ENCODE measurements at places on chromosomes 6 and 20.

GRCh38 chr6:127475135-127475822 lies 16.1 kb upstream of the KIAA0408 start:
- no peak for DNase-seq

- no peak for DNase-seq
Observed at GRCh38 chr20:2261629-2262028, 34.2 kb upstream of the TGM3 start.

GRCh38 chr20:19936466-19937200 lies 80.5 kb upstream of the NAA20 start:
- no peak for DNase-seq

DNA sequence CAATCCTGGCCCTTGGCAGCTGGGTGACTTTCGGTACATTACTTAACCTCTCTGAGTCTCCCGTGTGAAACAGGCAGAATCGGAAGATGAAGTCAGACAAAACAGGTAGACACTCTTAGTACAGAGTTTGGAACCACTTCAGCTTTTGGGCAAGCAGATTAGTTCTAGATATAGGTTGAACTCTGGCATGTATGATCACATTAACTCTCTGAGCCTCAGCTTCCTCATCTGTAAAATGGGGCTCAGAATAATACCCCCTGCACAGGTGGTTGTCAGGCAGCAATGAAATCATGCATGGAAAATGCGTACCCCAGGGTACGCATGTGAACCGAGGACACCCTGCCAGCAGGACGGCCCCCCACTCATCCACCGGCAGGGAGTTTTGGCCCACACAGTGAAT lies 87.7 kb downstream of the KCNB1 start:
- DNase-seq: no peak

DNA sequence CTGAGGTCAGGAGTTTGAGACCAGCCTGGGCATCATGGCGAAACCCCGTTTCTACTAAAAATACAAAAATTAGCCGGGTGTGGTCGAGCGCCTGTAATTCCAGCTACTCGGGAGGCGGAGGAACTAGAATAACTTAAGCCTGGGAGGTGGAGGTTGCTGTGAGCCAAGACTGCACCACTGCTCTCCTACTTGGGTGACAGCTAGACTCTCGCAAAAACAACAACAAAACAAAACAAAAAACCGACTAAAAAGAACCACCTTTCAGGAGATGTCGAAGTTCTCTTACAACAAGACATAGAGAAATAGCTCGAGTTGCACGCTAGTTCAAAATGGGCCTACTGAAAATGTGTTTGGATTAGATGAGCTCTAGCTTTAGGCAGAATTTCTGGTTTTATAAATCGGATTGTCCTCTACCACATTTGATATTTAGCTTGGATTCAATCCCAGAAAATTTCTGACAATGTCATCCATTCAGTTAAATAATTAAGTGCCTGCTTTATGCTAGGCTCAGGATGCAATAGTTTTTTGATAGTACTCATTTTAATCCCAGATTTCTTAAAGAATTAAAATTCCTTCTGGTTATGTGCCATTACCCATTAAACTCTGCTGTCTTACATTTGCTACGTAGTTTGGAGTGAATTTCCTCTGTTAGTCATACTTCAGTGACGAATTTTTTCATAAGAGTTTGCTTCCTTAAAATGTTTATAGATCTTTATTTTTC lies 137.5 kb upstream of the SHLD1 start:
- DNase-seq: peak; percentile 20

DNA sequence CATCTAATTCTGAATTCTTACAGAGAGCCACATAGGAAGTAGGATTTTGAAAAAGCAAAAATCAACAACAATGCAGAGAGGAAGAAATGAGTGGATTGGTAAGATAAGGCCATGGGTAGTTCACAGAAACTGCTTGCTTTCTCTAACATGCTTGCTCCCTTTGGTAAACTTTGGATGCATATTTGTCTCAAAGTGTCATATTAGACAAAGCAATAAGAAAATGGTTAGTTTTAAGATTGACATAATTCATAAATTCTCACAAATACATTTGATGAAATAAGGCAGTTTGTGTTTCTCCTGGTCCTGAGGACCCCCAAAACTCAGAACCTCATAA lies 31.7 kb downstream of the UTRN start:
- DNase-seq: no peak

DNA sequence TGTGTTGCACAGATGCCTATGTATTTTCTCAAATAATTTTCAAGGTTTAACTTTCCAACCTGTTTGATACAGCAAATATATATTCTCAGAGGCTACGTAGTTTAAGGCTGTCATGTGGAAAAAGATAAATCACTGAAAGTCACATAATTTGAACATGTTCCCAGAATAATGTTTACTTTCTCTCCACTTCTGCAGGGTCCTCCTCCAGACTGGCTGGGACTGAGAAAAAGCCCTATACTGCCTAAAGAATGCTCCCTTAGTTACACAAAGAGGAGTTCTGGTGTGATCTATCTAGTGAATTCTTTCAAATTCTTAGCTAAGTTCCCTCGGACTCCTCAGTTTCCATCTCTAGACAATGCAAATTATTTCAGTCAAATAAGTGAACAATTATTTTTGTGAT lies 411.0 kb downstream of the C6orf118 start:
- no peak for DNase-seq

- no peak for DNase-seq
Observed at GRCh38 chr6:7545316-7546019, 4.0 kb downstream of the DSP start.

- no peak for DNase-seq
Observed at GRCh38 chr20:9626357-9626756, 112.0 kb downstream of the LAMP5 start.

DNA sequence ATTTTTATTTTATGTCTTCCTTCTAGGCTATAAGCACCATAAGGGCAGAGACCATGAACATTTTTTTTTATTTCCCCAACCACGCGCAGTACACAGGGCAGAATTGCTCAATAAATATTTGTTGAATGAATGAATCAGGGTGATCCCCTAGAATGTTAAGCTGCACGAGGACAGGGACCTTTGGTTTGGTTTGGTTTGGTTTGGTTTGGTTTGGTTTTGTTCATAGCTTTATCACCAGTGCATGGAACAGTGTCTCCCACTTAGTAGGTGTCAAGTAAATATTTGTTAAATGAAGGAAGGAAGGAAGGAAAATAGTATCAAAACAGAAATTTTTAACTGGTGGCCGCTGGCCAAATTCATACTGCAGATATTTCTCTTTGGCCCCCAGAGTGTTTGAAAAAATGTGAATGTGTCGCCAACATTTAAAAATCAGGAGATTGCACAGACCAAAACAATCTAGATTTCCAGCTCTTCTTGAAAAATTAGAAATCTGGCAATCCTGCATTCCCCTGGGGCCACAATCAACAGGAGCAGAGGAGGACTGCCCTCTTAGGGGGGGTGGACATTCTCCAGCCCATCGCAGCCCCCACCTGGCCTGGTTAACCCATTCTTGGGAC lies 205.3 kb downstream of the EYA2 start:
- no peak for DNase-seq

GRCh38 chr20:62902926-62903615 lies 23.2 kb downstream of the DIDO1 start:
- no peak for DNase-seq

DNA sequence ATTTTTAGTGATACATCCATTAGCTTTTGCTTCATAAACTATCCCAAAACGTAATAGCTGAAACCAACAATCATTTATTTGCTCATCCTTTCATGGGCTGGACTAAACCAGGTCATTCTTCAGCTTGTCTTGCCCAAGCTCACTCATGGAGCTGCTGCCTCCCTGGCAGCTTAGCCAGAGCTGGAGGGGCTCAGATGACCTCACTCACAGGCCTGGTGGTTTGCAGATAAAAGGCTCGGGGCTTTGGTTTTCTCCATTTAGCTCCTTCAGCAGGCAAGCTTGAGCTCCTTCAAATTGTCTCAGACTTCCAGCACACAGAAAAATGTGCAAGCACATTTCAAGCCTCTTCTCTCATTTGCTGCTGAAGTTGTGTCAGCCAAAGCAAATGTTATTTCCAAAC lies 139.1 kb downstream of the BTBD3 start:
- no peak for DNase-seq

DNA sequence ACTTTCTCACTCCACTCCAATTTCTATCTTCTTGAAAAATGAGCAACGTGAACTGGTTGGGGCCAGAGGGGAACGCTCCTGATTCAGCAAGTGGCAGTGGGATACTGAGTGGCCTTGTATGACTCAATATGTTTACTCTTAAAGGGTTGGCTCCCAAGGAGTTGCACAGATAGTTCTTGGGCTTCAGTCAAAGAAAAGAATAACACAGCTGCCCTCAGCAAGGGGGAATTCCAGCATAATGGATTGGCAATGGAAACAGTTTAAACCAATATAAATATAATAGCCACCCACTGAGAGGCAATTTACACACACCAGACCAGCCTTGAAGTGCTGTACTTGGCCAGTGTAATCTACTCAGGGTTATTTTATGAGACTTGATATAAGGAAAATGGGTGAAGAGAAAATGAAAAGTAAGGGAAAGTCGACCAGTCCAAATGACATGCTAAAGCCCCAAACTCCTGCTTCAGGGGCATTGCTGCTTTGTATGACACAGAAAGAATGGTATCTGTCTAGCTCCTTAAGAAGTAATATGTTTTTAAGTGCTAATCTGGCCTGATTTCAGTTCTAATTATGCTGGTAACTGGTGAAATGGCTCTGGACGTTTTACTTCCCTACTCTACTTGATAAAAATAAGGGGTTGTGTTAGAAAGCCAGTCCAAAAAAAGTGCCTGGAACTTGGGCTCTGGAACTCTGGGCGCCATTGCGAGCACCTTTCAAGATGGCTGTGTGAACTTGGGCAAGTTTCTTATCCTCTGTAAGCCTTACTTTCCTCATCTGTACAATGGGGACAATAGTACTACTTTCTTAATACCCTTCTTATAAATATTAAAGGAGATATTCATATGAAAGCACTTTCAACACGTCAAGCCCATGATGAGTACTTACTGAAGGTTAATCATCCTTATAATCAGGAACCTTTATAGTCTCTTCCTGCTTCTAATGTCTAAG lies 712.9 kb upstream of the MAP3K7 start:
- no peak for DNase-seq

- DNase-seq: no peak
Observed at GRCh38 chr20:43669332-43669731, 2.4 kb downstream of the MYBL2 start.

- DNase-seq: no peak
Observed at GRCh38 chr20:45998761-45999160, 9.9 kb upstream of the MMP9 start.

GRCh38 chr6:16582446-16583143 lies 178.7 kb downstream of the ATXN1 start:
- DNase-seq: no peak

GRCh38 chr20:33874129-33874528 lies 63.0 kb downstream of the CHMP4B start:
- no peak for DNase-seq

DNA sequence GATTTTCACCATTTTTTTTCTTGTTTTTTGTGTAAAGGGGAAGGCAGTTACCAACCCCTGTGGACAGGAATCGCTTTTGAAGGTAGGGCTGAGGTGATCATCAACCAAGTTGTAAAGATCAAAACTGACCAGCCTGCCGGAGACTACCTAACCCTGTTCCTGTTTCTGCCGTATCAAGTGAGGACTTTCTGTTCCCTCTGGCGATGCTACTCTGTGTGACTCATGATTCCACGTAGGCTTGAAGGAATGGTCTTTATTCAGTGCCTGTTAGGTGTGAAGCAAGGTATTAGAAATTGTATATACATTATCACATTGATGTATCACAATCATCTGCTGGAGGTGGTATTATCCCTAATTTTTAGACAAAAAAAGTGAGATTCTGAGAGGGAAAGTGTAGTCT lies 161.3 kb downstream of the SOX4 start:
- no peak for DNase-seq

- DNase-seq: no peak
Observed at GRCh38 chr6:30839671-30840070, 44.6 kb upstream of the DDR1 start.

GRCh38 chr6:19231878-19232561 lies 605.1 kb upstream of the ID4 start:
- no peak for DNase-seq

GRCh38 chr6:24428615-24429014 lies 25.9 kb downstream of the MRS2 start:
- no peak for DNase-seq

DNA sequence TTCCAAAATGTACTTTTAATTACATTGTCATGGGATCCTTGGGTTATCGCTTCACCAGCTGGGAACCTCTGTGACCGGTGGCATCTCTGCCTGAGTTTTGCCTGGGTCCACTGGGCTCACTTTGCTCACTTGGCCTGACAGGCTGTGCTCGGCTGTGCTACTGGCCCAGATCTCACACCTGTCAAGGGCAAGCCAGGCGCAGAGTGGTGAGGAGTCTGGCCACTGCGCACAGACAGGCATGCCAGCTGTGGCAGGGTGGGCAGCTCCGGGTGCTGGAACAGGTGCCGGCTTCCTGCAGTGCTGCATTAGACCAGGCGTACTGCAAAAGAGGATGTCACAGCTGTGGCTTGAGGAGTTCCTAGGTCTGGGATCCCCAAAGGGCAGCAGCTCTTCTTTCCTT lies 489.8 kb downstream of the TENT5A start:
- no peak for DNase-seq

- DNase-seq: no peak
Observed at GRCh38 chr6:136947037-136947436, 24.9 kb downstream of the SLC35D3 start.

GRCh38 chr20:36499723-36500501 lies 41.4 kb upstream of the MYL9 start:
- no peak for DNase-seq

- no peak for DNase-seq
Observed at GRCh38 chr6:134447883-134448387, 130.0 kb upstream of the SGK1 start.

DNA sequence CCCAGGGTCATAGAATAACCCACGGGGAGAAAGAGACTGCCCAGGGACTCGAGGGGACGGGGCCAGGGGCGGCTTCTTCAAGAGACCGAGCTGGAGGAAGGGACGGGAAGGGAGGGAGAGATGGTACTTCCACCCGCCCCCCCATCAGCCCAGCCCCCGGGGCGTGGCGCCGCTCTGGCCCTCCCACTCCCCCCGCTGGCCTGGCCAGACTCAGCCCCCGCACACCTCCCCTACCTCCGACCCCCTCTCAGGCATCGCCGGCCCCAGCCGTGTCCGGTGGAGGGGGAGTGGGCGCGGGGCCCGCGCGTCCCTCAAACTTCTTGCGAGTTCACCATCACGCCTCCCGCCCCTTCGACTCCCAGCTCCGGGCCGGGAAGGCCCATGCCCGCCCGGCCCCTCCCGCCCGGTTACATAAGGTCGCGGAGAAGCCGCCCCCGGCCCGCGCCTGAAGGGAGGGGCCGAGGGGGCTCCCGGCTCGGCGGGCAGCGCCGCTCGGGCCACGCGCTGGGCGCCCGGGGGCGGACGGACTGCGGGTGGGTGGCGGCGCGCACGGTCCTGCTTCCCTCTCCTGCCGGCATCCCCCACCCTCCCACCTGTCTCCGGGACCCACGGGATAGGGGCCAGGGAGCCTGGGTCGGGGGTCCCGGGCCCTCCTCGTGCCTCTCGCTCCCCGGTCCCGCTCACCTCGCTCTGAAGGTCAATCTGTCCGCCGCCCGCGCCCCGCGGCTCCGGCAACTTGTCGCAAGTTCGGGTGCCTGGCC lies 562 bp downstream of the TFEB start:
- peak; percentile 49 for DNase-seq

- no peak for DNase-seq
Observed at GRCh38 chr6:150684714-150685459, 85.2 kb downstream of the PLEKHG1 start.

All from CD4-positive, alpha-beta T cell (primary cell).